ENCODE measurements at places on chromosomes 12 and 14.
A peak's percentile ranks its signal among the peaks of the same experiment; 100 is the strongest.

DNA sequence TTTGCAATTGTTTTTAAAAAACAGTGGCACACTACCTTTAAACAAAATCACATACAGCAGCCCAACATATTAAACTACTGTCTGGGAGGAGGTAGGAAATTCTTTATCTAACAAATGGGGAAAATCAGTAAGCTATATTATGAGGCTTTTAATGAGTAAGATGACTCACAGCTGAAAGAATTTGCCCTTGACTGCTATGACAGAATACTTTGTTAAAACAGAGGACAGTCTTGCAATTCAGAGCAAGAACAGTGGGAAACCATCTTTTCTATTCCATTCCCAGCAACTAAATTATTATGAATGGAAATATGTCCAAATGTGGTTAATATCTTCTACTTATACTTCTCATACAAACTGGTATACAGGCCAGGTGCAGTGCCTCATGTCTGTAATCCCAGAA is 49.2 kb upstream of the SGPP1 start:
- no peak for DNase-seq

- no peak for DNase-seq
Observed at GRCh38 chr14:42173206-42173605, 566.5 kb downstream of the LRFN5 start.

GRCh38 chr12:73421832-73422231 is 1115.8 kb upstream of the ATXN7L3B start:
- DNase-seq, result no peak

DNA sequence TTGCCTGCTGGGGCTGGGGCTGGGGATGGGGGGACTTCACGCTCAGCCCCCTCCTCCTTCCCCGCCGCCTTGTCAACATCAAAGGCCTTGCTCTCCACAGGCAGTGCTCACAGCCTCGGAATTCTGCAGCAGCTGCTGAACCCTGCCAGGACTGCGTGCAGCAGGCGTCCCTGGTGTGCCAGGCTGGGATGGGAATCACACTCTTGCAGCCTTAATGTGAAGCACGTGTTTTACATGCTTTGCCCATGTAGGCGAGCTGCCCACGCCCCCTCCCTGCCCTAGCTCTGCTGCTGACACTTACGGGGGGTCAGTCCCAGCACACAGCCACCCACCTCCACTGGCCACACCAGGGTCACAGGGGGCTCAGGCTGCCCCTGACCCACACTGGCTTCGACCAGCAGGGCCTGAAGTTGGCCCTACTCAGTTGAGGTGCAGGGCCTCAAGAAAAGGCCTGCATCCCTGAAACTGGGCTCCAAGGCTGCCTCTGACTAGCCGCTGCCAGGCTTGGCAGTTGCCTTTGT is 276.2 kb upstream of the RTL1 start:
- DNase-seq, result no peak

DNA sequence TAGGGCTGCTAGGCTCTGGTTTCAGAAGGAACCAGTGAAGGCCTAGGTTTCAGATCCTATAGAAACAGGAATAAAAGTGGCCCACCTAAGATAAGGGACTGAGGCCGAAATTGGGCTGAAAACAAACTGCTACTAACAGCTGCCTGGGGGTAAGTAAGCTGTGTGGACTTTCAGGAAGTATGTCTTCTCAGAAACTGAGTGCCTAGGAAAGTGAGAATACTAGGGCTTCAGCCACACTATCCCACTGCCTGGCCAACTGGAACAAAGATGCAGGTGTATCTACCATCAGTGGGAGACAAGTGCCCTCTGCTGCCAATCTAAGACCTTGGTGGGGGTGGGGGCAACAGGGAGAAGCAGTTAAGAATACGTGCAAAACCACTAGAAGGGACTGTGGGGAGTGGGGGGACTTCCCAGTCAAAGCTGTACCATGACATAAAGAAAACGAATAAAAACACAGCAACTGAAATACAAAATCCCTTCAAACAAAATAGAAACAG is 82.5 kb downstream of the MED13L start:
- peak; percentile 17 for DNase-seq

GRCh38 chr14:86115972-86116371 is 586.0 kb downstream of the FLRT2 start:
- no peak for DNase-seq

- DNase-seq, result no peak
Observed at GRCh38 chr12:127819056-127819455, 447.9 kb upstream of the TMEM132C start.

GRCh38 chr12:34299802-34300193 is 277.5 kb downstream of the ALG10 start:
- DNase-seq, result no peak

GRCh38 chr12:18135086-18135485 is 45.1 kb upstream of the RERGL start:
- no peak for DNase-seq

- no peak for DNase-seq
Observed at GRCh38 chr14:93544212-93544611, 113.5 kb downstream of the UNC79 start.

DNA sequence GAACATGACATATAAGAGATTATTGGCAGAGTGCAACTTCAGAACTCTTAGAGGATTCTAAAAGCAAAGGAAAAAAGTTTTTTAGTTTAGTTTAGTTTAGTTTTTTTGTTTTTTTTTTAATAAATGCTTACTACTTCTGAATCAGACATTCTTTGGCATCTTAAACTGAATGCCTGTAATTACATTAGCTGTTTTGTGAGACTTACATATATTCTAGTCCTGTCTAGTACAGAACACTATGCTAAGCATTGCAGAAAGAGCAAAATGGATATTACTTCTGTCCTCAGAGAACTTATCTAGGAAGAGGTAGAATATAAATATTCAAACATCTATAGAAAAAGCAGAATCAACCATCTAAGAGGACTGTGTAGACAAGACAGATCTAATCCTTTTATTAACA is 133.2 kb downstream of the RAD51B start:
- DNase-seq, result no peak

GRCh38 chr14:55512421-55512820 is 67.6 kb upstream of the KTN1 start:
- DNase-seq, result no peak

DNA sequence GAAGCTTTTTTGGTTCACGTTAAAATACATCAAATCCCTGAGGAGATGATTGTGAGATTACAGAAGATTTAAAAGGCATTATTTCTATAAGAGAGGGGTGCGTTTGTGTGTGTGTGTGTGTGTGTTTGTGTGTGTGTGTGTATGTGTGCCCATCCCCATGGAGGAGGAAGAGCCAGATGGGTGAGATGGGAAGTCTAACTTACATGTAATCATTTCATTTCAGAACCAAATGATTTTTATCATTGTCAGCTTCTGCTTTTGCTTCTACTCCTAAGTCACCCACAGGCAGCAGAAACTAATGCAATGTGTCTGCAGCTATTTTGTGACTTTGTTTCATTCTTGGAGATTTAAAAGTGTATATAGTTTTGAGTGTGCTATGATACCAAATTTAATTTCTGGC is 68.7 kb downstream of the SLC4A8 start:
- DNase-seq, result no peak

DNA sequence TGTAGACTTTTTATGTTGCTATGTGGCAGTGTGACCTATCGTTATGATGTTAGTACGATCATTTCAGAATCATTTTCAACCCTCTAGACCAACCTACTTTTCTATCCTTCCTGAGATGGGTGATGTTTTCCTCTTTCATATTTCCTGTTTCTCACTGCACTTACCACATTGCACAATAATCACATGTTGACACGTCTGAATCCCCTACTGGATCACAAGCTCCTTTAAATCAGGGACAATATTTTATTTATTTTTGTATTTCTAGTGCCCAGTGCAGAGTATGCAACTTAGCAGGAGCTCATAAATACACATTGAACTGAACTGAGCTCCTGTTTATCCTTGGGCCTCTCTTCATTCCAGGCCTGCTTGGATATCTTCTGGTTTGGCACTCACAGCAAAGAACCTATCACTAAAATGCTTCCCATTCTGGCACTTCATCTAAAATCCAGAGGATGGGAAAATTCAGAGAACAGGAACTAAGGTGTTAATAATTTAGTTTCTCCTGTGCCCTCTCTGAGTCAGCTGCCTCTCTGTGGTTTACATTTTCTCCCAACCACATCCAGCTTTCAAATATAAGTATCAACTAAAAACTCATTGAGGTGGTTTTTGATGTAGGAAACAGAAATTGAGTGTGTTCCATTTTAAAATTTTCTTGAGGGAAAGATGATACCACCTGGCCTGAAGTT is 69.4 kb upstream of the DYRK2 start:
- DNase-seq, result no peak

DNA sequence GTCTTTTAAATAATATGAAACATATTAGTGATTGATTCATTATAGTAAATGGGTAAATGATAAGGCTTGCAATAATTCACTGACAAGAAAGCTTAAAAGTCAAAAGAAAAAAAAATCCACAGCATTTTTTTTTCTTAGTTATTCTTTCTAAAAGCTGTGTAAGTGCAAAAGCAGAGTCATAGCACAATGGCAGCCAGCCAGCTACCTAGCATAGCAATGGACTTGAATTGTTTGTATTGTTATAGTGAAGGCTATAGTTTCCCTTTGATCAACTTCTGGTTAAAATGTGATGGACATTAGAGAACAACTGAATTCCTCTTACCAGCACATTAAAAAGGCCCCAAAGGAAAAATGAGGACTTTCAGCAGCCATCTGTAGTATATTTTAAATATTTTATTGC is 232.1 kb downstream of the NAV3 start:
- no peak for DNase-seq

DNA sequence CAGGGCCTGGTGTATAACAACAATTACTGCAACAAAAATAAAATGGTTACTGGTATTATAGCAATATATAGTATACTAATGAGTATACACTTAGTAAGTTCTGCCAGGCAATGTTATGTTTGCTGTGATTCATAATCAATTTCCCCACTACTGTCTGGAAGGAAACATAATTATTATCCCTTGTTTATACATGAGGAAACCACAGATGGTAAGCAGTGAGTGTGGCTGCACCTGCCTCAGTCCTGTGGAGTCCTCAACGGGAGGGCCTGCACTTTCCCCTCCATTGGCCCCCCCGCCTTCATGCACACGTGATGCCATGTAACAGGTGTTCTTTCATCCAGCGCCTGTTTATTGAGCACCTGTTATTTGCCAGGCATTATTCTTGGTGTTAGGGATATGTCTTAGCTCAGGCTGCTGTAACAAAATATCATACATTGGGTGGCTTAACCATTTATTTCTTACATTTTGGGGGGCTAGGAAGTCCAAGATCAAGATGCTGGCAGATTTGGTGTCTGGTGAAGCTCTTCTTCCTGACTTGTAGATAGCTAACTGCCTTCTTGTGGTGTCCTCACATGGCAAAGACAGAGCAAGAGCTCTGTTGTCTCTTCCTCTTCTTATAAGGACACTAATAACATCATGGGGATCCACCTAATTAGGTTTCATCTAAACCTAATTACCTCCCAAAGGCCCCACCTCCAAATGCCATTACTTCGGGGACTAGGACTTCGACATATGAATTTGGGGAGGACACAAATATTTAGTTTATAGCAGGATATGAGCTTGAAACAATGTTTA is 59.5 kb upstream of the CHGA start:
- DNase-seq, result no peak

DNA sequence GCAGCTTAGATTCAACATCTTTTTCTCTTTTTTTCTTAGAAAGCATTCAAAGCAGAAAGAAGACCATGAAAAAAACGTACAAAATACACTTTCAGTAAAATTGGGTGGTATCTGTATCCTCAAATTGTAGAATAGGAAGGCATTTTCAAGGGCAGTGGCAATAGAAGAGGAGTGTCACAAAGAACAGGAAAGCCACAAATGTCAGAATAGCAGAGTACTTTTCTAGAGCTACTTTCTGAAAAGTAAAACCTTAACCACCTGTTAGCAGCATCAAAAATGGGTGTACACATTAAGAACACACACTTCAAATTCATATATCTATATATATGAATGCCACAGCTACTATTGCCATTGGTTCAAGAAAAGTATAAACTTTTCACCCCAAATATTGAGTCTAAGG is 412.1 kb upstream of the DCN start:
- no peak for DNase-seq

DNA sequence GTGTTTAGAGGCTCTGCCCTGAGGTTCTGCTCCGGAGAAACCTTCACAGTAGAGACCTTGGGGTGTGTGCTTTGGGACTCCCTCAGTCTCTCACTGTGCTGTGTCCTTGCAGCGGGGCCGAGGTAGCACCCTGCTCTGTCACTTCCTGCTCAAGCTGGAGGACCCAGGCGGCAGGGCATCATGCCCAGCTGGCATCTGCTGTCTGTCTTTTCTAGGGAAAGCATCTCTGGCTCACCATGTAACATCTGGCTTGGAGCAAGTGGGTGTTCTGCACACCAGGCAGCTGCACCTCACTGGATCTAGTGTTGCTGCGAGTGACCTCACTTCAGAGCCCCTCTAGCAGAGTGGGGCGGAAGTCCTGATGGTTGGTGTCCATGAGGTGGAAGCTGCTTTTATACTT is 124.5 kb downstream of the ESRRB start:
- DNase-seq, result no peak

DNA sequence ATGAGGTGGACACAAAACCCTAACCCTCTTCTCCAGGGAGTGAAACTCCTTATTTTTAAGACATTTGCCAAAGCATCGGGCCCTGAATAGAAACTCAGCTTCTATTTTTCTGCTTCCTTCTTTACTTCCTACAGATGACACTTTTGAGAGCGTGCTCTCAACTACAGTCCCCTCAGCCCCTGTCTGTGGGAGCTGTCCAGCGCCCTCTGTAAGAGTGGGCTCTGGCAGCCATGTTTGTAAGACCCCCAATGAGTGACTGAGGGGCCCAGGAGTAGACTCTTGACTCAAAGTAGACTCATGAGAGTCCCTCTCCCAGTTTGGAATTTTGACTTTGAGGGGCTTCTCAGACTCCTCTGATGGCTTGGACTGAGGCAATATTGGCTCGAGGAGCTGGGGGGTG is 25.5 kb upstream of the BATF start:
- DNase-seq, result no peak

DNA sequence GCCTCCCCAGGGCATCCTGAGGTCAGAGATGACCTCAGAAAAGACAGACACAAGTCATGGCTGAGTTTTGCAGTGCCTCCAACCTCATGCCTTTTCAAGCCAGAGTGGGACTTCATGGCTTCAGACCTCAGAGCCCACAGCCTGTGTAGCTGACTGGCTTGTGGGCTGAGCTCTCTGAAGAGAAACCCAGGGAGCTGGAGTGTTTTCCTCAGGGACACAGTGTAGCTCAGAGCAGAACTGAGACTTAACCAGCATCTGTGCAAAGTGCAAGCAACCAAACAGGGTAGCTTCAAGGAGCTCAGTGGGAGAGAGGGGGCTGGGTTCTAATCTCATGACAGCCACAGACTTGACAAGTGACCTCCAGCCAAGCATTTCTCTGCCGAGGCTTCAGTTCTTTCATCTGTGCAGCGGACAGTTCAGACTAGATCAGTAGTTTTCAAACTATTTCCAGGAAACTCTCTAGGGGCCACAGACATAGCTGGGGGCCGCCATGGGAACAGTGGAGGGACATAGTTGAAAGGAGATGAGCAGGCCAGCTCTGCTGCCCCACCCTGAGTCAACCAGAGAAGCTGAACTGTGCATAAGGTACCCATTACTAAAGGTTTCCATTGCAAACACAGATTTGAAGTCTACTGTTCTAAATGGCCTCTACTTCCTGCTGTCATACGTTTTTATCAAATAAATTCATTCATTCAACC is 80.0 kb downstream of the LGMN start:
- no peak for DNase-seq

Measured in stimulated activated CD8-positive, alpha-beta memory T cell treated with anti-CD3 and anti-CD28 coated beads, Interleukin-7, amount 100 ng/mL, for 1 hour (primary cell).